ENCODE measurements at places on chromosomes 13 and 19.
A peak's percentile ranks its signal among the peaks of the same experiment; 100 is the strongest.

GRCh38 chr19:18046059-18046718 is 38.2 kb downstream of the ARRDC2 start:
- DNase-seq: peak; percentile 38

DNA sequence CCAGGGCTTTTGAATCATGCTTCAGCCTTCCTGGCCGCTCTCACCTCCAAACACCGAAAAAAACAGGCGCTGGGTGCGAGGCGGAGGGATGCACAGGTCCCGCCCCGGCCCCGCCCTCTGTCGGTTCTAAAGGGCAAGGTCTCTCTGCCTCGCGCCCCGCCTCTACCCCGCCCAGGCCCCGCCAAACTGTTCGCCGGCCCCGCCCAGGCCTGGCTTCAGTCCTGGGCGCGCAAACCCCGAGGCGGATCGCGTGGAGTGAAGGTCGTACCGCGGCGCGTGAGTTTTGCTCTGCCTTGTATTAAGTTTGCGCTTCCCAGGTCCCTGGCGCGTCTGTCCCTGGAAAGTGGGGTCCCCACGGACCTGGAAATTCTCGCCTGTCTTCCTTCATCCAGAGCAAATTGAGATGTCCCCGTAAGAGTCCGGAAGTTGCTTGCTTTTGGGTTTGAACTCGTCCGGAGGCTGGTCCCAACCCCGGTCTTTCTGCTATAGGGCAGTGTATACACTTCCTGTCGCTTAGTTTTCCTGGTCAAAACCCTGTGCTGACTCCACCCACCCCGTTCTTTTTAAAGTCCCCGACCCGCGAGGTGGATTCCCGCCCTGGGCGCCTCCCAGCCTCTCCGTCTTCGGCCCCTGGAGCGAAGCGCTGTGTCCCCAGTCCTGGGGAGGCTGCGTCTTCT is 8.4 kb downstream of the ZNF808 start:
- no peak for DNase-seq

DNA sequence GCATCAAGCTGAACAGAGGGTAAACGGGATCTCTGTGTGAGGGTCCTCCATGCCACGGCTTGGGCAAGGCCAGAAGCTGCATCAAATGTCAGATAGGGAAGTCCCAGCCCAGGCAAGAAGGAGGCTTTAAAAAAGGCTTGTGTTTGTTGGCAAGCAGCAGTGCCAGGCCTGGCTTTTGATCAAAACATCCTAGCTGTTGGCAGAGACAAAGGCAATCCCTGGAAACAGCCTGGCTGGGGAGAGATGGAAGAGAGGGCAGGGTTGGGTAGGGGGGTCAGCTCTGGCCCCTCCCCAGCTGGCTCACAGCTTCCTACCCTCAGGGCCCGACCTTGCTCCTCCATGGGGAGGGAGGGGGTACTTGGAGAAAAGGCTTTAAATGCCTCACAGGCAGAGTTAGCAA is 61.8 kb upstream of the KCTD15 start:
- peak; percentile 75 for DNase-seq

GRCh38 chr19:18112989-18113478 is 15.5 kb downstream of the MAST3 start:
- peak; percentile 73 for DNase-seq

GRCh38 chr19:34118879-34119748 is 53.2 kb upstream of the LSM14A start:
- no peak for DNase-seq

GRCh38 chr19:3591876-3592613 is 6.8 kb downstream of the GIPC3 start:
- DNase-seq: no peak

- DNase-seq: no peak
These were observed 1.9 kb upstream of the GPI start for GRCh38 chr19:34363094-34363493.

DNA sequence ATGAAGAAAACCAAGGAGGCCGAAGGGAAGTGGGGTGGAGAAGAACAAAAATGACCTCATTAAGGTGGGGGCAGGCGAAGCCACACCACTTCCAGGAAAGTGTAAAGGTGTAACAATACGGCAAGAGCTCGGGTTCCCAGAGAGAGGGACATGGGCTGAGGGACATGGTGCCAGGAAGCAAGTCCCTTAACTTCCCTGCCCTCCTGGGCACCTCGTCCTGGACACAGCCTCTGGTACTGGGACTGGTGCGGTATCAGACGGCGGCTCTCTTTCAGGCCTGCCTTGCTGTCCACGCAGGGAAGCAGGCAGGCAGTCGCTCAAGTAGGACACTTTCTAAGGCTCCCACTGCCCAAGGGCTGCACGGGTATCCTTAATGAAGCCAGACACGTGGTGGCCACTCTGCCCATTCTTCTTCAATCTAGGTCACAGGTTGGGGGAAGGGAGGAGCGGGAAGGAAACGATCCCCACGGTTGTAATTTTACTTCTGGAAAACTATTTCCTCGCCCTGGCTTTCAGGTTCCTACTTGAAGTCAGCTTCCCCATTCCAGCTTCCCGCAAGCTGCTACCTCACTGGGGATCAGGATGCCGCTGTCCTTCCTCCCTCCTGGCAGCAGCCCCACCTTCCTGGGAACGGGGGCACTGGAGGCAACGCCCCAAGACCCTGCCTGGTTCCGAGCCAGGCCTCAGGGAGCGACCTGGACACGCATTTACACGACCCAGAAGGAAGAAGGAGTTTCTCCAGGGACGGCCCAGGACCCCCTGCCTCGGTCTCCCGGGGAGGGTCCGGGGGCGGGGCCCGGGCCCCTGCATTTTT is 1.2 kb downstream of the AP3D1 start:
- no peak for DNase-seq

GRCh38 chr19:10516671-10517286 is 468 bp downstream of the S1PR5 start:
- DNase-seq: no peak

DNA sequence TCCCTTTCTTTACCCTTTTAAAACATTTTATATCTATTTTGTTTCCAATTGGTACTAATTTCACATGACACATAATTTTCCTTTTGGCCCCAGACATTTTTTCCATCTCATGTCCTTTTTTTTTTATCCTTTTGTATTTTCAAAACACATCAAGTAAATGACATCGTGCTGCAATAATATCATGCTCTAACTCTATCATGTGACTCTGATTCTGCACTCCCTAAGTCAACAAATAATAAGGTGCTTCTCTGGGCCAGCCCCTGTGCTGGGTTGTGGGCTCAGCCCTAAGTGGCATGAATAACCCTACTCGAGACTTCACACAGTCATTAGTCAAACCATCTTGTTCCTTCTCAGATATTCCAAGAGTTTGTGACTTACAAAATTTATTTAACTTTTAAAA is 21.7 kb downstream of the NALCN start:
- DNase-seq: no peak

DNA sequence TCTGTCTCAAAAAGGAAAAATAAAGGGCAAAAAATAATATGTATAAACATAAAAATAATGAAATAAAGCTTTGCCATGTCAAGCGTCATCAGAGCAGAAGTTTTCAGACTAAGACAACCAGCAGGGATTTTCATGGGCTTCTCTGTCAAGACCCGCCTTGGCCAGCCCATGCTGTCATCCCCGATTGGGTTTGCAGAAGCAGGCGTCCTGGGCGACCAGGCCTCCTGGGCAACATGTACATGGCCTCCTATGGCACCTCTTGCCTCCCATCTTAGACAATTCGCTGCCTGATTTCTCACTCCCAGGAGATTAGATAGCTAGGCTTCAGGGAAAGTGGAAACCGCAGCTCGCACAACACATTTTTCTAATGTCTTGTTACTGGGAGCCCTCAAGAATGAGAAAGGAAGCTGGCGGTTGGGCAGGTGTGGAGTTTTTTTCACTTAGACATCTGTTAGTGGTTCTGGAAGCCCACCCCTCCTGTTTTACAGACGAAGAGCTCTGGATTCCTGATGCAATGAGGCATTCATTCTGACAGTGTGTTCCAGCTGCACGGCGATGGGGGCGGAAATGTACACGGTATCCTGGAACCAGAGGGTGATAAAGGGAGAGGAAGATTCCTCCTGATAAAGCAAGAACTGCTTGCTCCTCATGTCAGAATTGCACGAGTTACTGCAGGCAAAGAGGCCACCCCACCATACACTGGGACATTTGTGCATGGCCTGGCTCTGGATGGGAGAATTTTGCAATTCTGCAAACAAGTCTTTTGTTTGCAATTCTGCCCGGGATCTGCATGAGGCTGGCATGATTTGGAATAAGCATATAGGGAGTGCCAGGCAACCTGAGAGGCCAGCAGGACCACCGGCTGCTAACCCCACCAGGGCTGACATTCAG is 47.4 kb upstream of the KATNAL1 start:
- no peak for DNase-seq

GRCh38 chr19:30708416-30709178 is 336.4 kb downstream of the ZNF536 start:
- no peak for DNase-seq

- no peak for DNase-seq
These were observed 66.4 kb downstream of the DCT start for GRCh38 chr13:94412870-94413597.

- no peak for DNase-seq
These were observed 411.6 kb upstream of the SLITRK5 start for GRCh38 chr13:87259479-87260083.

DNA sequence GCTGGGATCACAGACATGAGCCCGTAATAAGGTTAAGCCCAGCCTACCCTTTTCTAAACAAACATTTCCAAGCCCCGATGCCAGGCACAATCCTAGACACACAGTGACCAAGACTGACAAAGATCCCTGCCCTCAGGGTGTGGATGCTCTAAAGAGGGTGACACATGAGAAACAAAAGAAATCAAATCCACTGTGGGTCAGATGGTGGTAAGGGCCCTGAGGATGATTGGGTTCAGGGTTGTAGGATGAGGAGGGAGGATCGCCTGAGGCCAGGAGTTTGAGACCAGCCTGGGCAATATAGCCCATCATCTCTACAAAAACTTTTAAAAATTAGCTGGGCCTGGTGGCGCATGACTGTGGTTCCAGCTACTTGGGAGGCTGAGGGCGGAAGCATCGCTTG is 44.6 kb downstream of the PTPRS start:
- no peak for DNase-seq

DNA sequence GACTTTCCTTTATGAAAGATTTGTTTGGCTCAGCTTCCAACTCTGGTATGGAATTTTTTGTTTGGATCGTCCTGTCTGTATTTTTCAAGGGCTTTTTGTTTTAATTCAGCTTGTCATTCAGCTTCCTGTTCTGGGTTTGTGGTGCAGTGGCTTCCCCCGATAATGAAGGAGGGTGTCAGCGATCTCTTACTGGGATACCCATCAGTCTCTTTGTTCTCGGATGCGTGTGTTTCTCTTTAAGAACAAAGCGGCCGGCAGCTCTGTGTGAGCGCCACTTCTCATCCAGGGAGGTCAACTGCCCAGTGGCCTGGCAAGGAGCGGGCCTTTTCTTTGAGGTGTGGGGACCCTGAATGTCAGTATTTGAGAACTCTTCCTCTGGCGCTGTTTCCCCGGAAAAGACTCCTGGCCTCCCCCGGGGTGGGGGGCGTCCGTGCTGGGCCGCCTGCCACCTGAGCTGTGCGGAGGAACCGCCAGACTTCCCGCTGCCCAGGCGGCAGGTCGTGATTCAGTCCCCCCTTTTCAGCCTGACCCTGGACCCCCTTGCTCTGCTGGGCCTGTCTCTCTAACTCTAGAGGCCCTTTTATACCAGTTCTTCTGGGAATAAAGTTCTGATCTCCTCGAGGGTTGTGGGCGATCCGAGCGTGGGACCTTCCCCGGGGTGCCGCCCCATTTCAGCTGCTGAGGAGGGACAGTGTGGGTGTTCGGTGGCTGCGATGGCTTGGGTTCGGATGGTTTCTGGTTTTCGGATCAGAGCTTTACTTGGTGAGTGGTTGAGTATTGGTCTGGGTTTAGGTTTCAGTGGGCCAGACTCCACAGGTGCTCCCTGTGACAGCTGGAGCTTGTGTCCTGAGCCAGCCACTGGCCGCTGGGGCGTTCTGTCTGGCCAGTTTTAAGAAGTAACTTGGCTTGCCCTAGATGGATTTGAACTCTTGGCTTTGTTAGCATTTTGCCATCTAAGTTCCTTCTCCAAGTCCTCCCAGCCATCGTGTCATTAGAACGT is 3.4 kb downstream of the SF3A2 start:
- no peak for DNase-seq

- DNase-seq: no peak
These were observed 39.8 kb downstream of the GPR180 start for GRCh38 chr13:94641409-94641941.

DNA sequence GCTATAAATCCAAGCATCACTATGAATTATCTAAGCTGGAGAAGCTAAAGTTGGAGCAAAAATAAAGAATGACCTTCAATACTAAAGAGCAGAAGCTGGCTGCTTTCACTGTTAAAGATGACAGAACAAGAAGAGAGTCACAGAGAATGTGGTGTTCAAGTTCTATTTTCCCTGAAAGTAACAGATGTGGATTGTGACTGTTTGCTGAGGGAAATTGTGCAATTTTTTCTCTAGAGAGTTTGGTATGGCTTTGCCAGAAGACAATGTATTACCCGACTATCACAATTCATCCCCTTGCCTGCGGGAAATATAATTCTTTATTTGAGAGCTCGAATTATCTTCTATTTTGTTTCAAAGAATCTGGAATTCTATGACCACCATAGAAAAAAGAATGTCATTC is 83.1 kb downstream of the TNFSF13B start:
- no peak for DNase-seq

DNA sequence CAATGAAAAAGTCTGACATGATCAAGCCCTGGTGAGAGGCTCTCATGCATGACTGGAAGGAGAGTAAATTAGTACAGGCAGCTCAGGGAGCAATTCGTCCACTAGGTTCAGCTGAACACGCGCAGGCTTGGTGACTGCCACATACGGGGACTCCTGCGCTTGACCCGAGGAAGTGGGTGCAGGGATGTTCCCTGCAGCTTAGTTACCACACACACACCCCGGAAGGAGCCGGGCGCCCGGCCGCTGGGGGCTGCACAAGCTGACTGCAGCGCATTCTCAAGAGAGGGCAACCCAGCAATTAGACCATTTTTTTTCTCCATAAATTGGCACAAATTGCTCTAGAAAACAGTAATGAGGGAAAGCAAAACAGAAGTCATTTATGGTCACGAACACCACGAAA is 23.0 kb upstream of the MIER2 start:
- DNase-seq: no peak

GRCh38 chr19:2139385-2140137 is 11.8 kb downstream of the AP3D1 start:
- DNase-seq: no peak

DNA sequence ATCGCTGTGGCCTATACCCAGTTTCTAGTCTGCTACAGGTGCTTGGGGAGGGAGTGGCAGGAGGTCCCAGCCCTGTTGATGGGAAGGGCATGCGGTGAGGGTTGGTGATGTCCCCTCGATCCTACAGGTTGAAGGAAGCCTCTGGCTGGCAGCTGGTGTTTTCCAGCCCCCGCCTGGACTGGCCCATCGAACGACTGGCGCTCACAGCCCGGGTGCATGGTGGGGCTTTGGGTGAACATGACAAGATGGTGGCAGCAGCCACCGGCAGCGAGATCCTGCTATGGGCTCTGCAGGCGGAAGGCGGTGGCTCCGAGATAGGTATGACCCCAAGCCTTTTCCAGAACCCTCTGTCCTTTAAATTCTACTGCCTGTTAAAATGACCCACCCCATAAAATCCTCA is 3.9 kb downstream of the SHKBP1 start:
- no peak for DNase-seq

GRCh38 chr19:36950335-36951119 is 34.4 kb downstream of the ZNF568 start:
- DNase-seq: no peak
